ENCODE measurements at places on chromosomes 4 and X.
A peak's percentile ranks its signal among the peaks of the same experiment; 100 is the strongest.

DNA sequence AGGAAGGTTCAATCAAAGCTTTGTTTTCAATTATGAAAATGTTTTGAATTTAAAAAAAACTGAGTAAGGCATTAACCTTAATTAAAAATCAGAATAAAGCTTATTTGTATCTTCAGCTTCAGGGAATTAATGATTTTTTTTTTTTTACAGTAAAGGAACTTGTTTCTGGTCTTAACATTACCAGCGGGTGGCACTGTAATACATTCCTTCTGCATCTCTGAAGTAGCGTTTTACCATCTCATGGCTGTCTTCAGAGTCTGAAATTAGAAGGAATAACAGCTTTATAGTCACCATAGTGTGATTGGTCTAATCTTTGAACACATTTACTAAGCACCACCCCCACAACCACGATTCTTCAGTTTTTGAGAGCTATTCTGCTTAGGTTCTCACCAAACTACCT is 102.6 kb downstream of the IL1RAPL2 start:
- no peak for DNase-seq

- DNase-seq = no peak
These were observed 1.3 kb upstream of the HAND2 start for GRCh38 chr4:173531086-173531965.

DNA sequence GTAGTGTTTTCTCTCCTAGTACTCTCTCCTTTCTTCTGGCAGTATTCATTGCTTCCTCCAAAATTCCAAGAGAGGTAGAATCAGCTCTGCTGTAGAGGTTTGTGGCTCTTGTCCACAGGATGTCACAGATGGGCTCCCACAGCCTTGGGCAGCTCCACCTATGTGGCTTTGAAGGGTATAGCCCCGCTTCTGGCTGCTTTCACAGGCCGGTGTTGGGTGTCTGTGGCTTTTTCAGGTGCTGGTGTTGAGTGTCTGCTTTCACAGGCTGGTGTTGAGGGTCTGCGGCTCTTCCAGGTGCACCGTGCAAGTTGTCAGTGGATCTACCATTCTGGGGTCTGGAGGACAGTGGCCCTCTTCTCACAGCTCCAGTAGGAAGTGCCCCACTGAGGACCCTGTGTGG is 7.9 kb upstream of the AADAT start:
- DNase-seq = no peak

DNA sequence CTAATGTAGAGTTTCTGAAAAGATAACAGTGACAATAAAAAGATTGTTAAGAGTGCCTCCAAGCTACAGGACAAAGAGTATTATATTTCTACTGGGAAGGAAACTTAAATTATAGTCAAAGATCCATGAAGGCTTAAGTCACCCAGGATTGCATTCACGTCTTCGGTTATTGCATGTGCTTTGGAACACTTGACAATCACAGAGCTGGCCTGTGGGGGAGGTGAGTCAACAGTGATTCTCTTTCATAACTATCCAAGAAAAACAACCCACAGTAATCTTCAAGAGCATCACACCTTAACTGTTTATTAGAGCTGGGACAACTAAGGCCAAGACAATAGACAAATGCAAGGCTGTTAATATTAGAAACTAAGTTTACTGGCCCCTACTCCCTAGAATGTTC is 40.3 kb downstream of the PDGFC start:
- no peak for DNase-seq

DNA sequence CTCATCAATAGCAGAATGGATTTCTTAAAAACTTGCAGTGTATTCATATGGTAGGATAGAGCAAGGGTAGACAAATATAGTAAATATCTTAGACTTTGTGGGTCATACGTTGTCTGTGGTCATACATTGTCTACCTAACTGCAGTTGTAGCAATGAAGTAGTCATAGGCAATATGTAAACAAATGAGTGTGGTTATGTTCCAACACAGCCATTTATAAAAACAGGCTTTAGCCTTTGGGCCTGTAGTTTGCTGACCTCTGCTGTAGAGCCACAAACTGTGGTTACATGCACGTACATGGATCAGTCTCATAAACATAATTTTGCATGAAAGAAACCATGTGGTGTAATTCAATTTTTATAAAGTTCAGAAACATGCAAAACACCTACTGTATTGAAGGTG is 98.9 kb downstream of the LARP1B start:
- peak; percentile 9 for DNase-seq

DNA sequence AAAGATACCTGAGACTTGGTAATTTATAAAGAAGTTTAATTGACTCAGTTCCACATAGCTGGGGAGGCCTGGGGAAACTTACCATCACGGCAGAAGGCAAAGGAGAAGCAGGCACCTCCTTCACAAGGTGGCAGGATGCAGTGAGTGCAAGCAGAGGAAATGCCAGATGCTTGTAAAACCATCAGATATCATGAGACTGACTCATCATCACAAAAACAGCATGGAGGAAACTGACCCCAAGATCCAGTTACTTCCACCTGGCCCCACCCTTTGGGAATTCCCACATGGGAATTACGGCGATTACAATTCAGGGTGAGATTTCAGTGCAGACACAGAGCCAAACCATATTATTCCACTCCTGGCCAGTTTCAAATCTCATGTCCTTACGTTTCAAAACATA is 514.7 kb upstream of the SPANXN1 start:
- peak; percentile 51 for DNase-seq

- DNase-seq = no peak
These were observed 1662.1 kb upstream of the TENM3 start for GRCh38 chr4:180581061-180581460.

DNA sequence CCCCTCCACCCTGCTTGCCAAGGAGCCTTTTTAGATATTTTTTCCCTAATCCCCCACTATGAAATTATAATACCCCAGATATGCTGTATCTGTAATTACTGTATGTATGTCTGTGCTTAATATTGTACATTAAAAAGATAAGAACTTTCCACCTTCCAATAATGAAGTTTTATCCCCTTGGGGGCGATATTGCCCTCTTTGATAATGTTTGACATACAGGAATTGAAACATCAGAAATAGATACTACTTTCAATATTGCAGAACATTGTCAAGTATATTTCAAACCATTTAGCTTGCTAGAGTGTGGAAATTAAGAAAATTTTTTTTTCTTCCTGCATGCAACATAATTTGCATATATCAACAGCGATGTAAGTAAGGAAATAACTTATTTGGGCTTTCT is 58.9 kb downstream of the NAF1 start:
- no peak for DNase-seq

- DNase-seq = peak; percentile 26
These were observed 33.6 kb downstream of the CLCN4 start for GRCh38 chrX:10190367-10190766.

DNA sequence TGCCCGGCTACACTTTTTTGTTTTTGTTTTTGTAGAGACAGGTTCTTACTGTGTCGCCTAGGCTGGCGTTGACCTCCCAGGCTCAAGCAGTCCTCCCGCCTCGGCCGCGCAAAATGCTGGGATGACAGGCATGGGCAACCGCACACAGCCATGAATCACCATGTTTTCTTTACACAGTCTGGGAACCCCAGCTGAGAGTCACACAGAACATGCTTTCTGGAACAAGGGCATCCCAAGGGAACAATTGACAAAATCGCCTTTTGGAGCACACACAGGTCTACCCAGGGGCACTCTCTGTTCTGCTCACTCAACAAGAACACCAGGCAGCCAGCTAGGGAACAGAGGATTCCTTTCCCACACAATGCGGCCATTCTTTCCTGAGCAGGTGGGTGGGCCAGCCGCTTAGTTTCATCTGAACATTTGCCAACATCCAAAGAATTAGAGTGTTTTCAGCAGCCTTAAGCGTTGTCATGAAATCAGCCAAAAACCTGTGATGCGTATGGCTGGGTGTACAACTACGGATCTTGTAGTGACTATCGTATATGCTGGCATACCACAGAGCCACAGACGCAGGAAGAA is 15.7 kb downstream of the PRKX start:
- no peak for DNase-seq

DNA sequence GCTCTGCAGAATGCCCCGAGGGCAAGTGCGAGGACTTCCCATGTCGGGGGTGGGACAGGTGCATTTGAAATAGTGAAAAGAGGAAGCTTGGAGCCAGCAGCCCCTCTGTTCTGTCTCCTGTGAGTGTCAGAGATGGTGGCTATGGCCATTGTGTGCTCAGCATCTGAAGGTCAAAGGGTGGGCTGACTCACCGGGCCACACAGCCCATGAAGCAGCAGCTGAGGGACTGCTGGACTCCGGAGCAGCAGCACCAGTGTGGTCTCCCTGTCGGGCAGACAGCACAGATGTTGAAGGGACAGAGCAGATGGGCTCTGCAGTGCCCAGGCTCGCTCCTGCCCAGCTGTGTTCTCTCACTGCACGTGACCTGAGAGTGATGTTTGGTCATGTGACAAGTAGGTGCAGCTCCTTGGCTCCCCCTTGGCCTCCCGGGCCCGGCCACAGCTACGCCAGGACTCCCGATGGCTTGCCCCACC is 53.5 kb downstream of the TBC1D14 start:
- no peak for DNase-seq

- DNase-seq = no peak
These were observed 154.6 kb upstream of the FAT1 start for GRCh38 chr4:186878203-186878776.

- DNase-seq = no peak
These were observed 105.6 kb downstream of the SLC4A4 start for GRCh38 chr4:71444395-71444794.
